ENCODE measurements at places on chromosomes 2 and 18.
A peak's percentile ranks its signal among the peaks of the same experiment; 100 is the strongest.

DNA sequence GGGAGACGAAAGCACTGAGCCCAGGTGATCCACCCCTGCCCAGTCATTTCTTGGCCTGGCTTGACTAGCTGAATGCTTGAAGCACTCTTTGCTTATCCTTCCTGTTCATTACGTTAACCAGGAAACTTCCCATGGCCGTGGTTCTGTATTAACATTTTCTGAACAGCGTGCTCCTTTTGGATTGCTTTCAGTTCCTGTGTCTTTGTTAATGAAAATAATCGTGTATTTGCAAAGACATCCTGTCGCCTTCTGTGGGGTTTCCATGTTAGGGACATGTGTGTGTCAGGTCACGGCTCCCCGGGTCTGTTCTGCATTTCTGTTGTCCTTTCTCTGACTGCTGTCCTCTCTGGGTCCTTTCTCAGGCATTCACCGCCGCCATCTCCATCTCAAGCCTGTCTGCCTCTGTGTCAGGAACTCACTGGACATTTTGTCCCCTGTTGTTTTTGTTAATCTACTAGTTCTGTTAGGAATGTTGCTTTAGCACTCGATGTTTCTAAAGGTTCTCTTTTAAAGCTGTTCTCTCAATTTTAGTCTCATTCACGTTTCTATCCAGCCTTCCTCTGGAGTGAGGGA is 434.1 kb upstream of the HS6ST1 start:
- DNase-seq: no peak

DNA sequence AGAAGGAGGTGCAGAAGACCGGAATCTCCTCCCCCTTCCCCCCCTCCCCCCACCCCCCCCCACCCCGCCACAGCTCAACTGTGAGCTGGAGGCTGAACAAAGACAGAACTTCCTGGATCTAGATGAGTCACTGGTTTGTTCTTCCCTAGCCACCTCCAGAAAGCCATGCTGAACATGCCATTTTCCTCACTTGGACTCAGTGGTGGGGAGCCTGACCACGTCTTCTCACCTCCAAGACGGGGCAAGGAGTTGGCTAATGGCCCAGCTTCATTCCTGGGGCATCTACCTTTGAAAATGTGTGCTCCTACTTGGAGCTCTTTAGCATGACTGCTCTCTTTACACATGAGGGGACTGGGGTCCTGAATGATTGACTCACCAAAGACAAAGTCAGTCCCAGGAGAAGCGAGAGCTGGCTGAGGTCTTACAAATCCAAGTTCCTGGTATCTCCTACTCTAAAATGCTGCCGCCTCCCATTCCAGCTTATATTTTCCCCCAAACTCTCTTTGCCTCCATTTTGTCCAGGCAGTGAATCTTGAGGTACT is 22.6 kb upstream of the FZD5 start:
- DNase-seq: peak; percentile 75

DNA sequence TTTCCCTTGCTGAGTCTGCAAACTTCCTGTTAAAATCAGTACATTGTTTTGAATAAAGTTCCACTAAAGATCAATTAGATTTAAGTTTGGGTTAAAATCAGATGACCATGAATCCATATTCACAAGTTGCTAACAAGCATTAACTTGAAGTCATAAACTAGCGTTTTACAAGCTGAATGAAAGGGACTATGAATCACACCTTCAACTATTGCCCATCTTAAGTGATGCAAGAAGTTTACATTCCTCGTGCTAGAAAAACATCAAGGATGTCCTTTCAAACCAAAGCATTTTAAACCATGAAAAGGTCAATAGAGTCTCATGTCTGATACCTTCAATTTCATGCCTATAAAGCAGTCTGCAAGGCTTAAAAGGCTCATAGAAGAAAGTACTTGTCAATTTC is 257.2 kb upstream of the SYT4 start:
- DNase-seq: peak; percentile 4

GRCh38 chr18:55501579-55501978 is 86.4 kb downstream of the TCF4 start:
- peak; percentile 43 for DNase-seq

DNA sequence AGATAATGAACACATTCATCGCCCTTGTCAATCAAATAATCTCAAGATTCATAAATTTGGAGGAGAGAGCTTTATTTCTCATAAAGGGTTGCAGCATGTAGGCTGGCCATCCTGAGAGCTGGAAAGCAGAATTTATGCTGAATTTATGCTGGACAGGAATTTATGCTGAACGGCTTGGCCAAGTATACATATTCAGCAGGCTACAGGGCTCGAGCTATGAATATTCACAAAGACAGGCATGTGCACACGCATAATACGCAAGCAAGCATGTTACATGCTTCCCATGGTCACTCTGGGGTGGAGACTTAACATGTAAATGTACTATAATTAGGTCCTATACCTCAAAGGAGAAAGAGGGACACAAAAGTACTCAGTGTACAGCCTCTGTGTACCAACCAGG is 618.8 kb downstream of the METTL4 start:
- no peak for DNase-seq

DNA sequence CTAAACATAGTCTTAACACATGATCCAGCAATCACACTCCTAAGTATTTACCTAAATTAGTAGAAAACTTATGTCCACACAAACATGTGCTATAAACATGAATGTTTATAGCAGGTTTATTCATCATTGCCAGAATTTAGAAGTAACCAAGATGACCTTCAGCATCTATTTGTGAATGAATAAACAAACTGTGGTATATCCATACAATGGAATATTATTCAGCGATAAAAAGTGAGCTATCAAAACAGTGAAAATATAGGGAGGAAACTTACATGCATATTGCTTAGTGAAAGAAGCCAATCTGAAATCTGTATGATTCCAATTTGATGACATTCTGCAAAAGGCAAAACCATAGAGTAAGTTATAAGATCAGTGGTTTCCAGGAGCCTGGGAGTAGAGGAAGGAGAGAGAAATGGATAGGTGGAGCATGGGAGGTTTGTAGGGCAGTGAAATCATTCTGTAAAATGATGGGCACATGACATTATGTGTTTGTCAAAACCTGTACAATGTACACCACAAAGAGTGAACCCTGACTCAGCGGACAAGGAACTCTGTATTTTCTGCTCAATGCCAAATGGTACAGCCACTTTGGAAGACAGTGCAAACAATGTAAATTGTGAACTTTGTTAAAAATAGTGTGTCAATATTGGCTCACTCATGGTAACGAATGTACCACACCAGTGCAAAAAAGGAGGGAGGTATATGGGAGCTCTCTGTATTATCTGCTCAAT is 61.9 kb upstream of the IGFBP2 start:
- DNase-seq: no peak

GRCh38 chr18:29749704-29750103 is 1292.8 kb downstream of the DSC3 start:
- peak; percentile 18 for DNase-seq

GRCh38 chr18:79476918-79477571 is 81.3 kb downstream of the NFATC1 start:
- no peak for DNase-seq

DNA sequence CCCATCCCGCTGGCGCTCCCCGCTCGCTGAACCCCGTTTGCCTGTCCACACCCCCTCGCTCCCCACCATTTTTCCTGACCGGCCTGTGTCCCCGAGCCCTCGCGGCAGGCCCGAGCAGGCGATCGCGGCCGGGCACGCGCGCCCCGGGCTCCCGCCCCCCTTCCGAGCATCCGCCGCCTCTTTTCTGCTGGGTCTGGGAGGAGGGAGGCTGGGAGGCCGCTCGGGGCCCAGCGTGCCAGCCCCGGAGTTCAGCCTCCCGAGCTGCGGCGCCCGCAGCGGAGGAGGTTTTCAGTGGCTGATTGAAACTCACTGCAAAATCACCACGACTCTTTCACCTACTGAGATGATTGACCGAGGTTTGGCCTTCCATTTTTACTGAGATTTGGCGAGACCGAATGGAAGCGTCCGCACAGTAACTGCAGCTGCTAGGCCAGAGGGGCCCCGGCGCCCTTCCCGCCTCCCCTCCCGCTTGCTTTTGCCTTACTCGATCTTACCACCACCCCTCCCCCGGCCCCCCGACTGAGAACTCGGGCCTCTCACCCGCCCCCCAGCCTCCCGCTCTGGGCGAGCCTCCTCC is 4.8 kb downstream of the SOX11 start:
- DNase-seq: peak; percentile 72

GRCh38 chr2:28649481-28650265 is 102.0 kb upstream of the PPP1CB start:
- DNase-seq: no peak
